ENCODE measurements at places on chromosomes 12 and 14.

DNA sequence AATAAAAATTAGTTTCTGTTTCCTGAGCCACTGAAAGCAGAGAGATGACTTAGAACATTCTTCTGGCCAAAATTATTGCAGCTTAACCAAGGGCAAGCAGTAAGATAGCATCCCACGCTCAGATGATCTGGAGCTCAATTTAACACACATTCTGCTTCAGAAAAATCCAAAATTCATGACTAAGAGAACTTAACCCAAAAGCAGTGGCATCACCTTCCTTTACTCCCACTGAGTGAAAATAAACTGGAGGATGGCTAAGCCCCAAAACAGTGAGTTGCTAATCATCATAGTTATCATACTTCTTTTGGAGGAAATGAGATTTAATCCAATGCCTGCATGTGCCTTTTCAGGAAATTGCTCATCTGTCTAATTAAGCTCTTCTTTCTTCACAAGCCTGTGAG, 195.4 kb downstream of the DUSP6 start:
- DNase-seq = peak; percentile 15

GRCh38 chr14:56494167-56494566, 85.4 kb upstream of the TMEM260 start:
- no peak for DNase-seq

DNA sequence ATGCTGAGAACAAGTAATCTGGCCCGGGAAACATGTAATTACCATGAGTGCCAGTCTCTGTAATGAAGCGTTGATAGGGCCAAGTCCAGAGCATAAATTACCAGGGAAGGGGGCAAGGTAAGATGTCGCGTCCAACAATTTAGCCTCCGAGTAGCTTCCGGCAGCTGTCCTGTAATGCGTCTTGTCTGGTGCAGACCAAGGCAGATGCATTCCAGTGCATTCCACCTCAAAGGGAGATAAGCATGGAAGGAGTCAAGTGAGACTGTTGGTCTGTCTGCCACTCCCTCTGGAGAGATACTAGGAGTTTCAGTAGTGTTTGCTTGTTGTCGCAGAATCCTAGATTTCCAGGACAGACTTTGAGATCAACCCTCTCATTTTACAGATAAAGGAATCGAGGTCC, 218.3 kb downstream of the AACS start:
- DNase-seq = no peak

GRCh38 chr14:95140060-95140858, 17.1 kb downstream of the DICER1 start:
- peak; percentile 9 for DNase-seq

DNA sequence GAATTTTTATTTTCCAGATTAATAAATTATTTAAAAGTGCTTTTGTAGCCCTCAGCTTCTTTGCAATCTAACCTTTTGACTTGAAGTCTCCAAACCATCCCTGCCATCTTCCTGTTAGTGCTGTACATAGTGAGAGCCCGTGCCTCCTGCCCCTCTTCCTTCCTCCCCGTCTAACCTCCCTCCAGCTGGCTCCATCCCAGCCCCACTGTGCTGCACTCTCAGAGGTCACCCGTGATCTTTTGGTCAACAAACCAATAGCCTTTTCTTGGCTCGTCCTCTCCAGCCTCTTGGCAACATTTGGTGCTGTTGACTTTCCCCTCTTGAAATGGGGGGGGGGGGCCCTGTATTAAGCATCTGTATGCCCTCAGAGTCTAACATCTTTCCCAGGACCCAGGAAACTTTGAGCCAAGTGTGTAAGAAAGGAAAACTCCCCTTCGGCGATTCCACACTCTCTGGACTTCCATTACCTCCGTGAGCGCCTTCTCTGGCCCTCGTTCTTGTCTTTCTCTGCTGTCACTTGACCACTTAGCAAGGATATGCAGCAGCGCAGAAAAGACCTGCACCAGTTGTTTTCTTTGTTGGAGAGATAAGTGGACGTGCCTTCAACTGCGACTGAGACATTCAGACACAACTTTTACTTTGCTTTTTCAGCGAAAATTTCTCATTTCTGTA, 44.1 kb downstream of the FBXW8 start:
- no peak for DNase-seq

DNA sequence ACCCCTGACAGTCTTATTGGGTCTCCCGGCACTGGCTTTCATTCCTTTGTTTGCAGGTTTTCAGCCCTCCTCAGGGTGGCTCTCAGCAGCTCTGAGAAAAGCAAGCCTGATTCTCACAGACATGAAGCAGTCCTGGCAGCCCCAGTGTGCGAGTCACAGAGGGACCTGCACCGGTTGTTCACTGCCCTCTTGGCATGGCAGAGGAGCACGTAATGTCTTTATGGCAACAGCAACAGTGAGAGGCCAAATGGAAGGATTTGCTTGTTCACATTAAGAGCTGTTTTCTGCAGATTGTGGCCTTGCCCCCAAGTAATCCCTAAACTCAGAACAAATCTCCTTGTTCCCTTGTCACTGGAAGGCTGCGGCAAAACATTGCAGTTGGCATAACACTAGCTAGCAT, 3.4 kb downstream of the KCNA5 start:
- no peak for DNase-seq

GRCh38 chr14:75724414-75725204, 63.6 kb downstream of the TTLL5 start:
- no peak for DNase-seq

DNA sequence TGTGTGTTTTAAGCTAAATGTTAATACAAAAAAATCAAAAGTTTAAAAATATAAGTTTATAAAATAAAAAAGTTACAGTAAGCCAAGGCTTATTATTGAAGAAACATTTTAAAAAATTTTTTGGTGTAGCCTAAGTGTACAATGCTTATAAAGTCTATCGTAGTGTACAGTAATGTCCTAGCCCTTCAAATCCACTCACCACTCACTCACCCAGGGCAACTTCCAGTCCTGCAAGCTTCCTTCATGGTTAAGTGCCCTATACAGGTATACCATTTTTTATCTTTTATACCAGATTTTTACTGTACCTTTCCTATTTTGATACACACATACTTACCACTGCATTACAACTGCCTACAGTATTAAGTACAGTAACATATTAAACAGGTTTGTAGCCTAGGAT, 11.9 kb downstream of the UBE2N start:
- DNase-seq = no peak

DNA sequence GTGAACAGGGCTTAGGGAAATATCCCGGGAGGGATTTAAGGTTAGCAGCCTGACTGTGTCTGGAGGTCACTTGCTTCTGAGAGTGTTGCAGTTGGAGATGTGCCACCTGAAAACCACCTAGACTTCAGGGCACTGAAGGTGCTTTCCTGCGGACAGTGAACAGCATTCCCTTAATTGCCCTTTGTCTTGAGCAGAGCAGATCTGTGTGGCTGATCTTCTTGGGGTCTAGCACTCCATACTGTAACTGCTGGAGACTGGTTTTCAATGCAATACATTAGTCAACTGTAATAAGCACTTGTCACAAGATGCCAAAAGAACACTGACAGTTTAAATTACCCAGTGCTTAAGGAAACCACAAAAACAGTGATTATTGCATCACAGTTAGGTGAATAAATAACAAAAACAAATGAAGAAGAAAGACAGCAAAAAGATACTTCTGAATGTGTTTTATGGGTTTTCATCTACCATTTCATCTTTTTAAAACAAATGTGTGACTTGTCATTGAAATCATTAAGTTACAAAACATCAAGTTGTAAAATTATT, 111.8 kb downstream of the PRIMA1 start:
- no peak for DNase-seq

- DNase-seq = no peak
Observed at GRCh38 chr14:50051706-50052105, 64.7 kb downstream of the VCPKMT start.

GRCh38 chr12:14769466-14769968, 33.8 kb downstream of the WBP11 start:
- DNase-seq = peak; percentile 30

Measured in AML-193 (cell line).